ENCODE measurements at places on chromosomes 4 and X. TPM values are rescaled to one million over a fixed set of nuclear protein-coding genes. Genes with fewer than 3 reads are reported as not detected.

DNA sequence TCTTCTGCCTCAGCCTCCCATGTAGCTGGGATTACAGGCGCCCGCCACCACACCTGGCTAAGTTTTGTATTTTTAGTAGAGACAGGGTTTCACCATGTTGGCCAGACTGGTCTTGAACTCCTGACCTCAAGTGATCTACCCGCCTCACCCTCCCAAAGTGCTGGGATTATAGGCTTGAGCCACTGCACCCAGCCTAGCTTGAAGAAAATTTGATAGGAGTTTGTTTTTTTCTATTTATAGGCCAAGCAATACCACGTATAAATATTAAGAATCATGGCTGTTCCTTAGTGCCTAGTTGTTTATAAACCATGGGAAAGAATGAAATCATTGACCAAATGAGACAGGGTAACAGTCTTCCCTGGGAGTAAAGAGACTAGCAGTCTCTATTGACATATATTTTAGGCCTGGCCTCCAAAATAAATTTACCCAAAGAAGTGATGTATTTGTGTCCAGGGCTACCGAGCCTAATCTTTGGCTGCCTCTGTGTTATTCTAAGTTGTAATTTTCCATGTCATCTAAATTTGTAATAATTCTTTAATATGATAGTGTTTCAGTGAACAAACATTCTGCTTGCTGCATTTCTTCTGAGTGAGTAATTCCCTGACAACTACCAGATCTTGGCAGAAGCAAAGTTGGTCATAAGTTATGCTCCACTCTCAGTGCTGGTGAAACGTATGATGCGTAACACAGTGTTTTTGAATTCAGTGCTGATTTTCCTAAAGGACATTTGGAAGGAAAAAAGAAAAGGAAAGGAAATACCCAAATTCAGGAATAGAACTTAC, 10.3 kb downstream of the PKD2 start:
- peaks cover 4% of the 10 kb centered on the region for H3K4me1 ChIP-seq
- no peaks in the 10 kb centered on the region for H3K36me3 ChIP-seq
- H3K4me3 ChIP-seq = no peak overlapping the region

GRCh38 chr4:53925050-53925605, 139.3 kb downstream of the CHIC2 start:
- no peaks in the 10 kb centered on the region for H3K4me1 ChIP-seq
- DNase-seq = no peak
- H3K36me3 ChIP-seq = no peaks in the 10 kb centered on the region

GRCh38 chr4:40990899-40991265, 223.5 kb downstream of the APBB2 start:
- peaks cover 15% of the 10 kb centered on the region for H3K4me1 ChIP-seq
- H3K36me3 ChIP-seq = no peaks in the 10 kb centered on the region
- no peak for DNase-seq
- no peak overlapping the region for H3K4me3 ChIP-seq
- peaks cover under 1% of the 10 kb centered on the region for H3K27me3 ChIP-seq

DNA sequence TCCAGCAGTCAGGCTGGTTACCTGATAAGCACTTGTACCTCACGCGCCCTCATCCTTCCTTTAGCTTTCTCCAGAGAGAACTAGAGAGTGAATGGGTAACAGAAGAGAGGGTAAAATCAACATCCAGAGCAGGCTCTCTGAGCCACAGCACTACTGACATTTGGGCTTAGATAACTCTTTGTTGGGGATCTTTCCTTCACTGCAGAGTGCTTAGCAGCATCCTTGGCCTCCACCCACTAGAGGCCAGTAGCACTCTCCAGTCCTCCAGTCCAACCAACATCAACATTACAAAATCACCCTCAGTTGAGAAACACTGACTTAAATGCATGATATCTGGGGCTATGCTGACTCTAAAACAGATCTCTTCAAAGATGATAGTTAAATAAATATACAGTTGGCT, 220.7 kb downstream of the TACR3 start:
- H3K27me3 ChIP-seq = no peaks in the 10 kb centered on the region
- H3K4me3 ChIP-seq = no peak overlapping the region
- H3K4me1 ChIP-seq = no peaks in the 10 kb centered on the region
- H3K36me3 ChIP-seq = no peaks in the 10 kb centered on the region
- H3K27ac ChIP-seq = no peak overlapping the region
- DNase-seq = no peak

DNA sequence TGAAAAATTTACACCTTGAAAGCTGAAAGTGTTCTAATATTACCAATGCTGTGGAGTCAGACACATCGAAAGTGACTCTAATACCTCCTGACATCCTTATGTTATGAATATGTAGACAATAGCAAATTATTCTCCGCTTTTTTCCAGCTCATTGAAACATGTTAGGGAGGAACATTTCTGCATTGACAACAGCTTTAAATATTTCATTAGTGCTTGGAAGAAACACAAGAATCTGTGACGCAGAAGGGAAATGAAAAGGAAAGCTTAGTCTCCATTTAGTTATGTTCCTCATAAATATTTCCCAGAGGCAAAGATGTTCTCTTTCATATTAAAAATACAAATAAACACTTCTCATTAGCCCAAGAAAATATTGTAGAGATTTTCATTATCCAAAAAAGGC, 55.8 kb upstream of the CD99 start:
- no peak for DNase-seq
- H3K4me1 ChIP-seq = peaks cover 3% of the 10 kb centered on the region
- no peaks in the 10 kb centered on the region for H3K27me3 ChIP-seq

The NPY1R gene
- total RNA-seq = not detected

GRCh38 chr4:81635739-81636138, 164.0 kb upstream of the RASGEF1B start:
- peak; percentile 87 for DNase-seq
- peak overlapping the region; percentile 51 for H3K27ac ChIP-seq
- H3K27me3 ChIP-seq = no peaks in the 10 kb centered on the region

DNA sequence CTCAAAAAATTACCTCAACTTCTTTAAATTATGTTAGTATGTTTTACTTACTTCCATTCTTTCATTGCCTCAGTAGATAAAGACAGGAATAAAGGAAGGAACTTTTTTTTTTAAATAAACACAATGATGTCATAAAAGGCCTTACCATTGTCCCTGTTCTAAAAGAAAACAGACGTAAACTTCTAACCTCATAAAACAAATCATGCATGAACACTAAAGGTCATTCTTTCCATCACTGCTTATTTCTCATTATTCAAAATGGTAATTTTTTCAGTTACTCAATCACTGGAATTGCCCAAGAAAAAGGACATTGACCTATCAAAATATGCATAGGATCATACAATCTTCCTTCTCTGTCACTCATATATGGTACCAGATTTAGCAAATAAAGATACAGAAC, 32.2 kb upstream of the ARMCX2 start:
- H3K27ac ChIP-seq = no peak overlapping the region
- H3K4me1 ChIP-seq = no peaks in the 10 kb centered on the region
- no peaks in the 10 kb centered on the region for H3K36me3 ChIP-seq
- H3K27me3 ChIP-seq = no peaks in the 10 kb centered on the region
- H3K4me3 ChIP-seq = no peak overlapping the region

The SNCA gene
- 1.3 TPM for total RNA-seq

The TBX22 gene
- total RNA-seq = not detected

- DNase-seq = no peak
- peaks cover 31% of the 10 kb centered on the region for H3K4me1 ChIP-seq
- H3K36me3 ChIP-seq = no peaks in the 10 kb centered on the region
- no peak overlapping the region for H3K27ac ChIP-seq
- H3K27me3 ChIP-seq = peaks cover 16% of the 10 kb centered on the region
Observed at GRCh38 chr4:89303177-89303576, 4.4 kb downstream of the GPRIN3 start.

The NFKB1 gene
- total RNA-seq = 96.4 TPM

The CXCR3 gene
- 6.9 TPM for total RNA-seq

DNA sequence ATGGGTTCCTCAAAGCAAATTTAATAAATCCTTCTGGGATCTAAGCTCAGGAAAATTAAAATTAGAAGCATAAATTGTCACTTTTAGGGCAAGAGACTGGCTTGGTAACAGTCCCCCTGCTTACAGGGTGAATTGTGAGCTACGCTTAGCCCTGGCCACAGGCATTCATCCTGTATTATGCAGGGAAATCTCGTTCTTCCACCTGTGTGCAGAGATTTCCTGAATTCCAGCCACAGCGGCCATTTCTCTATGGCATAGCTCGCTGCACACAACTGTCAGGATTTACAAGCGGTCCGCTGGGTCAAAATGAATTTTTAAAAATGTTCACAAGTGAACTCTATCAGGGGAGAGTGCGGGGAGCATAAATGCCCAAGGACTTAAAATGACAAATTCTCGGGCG, 111.9 kb downstream of the DCTD start:
- H3K36me3 ChIP-seq = no peaks in the 10 kb centered on the region
- no peak for DNase-seq
- H3K4me3 ChIP-seq = no peak overlapping the region
- H3K27ac ChIP-seq = no peak overlapping the region
- H3K4me1 ChIP-seq = peaks cover 21% of the 10 kb centered on the region
- H3K27me3 ChIP-seq = no peaks in the 10 kb centered on the region

The IQCM gene
- not detected for total RNA-seq

GRCh38 chrX:105017641-105018040, 202.9 kb downstream of the TEX13A start:
- H3K4me3 ChIP-seq = no peak overlapping the region
- H3K27me3 ChIP-seq = no peaks in the 10 kb centered on the region
- DNase-seq = no peak
- no peak overlapping the region for H3K27ac ChIP-seq

DNA sequence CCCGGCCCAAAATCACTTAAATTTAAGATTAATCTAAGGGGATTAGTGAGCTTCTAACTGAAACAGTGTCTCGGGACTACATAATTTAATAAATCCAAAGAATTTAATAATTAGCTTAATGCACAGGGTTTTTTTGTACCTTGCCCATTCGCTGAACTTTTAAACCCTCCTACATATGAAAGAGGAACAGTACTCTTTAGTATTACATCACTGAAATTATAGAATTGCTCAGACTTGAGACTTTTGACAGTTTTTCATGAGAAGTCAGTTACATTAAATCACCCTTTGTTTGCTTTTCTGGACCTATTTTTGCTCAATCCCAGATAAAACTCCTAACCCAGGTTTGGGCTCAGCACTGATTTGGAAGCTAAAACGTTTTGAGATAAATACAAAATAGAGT, 2.4 kb upstream of the TADA2B start:
- H3K27me3 ChIP-seq = no peaks in the 10 kb centered on the region
- H3K4me1 ChIP-seq = peaks cover 28% of the 10 kb centered on the region
- H3K36me3 ChIP-seq = no peaks in the 10 kb centered on the region
- H3K4me3 ChIP-seq = no peak overlapping the region

DNA sequence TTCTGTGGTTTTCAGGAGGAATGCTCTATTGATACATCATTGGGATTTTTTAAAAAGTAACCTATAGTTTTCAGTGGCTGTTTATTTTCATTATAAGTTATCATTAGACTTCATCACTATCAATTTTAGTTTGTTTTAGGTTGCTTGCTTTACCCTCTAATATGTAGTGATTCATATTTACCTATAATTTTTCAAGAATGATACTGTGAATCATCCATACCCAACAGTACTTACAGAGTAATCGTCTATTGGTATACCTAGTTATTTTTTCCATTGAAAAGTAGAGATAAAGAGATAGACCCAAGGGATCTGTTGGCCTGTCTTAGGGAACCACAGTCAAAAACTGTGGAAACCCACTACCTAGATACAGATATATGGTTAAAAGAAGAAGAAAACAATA, 83.3 kb downstream of the KLHL34 start:
- no peaks in the 10 kb centered on the region for H3K4me1 ChIP-seq
- no peaks in the 10 kb centered on the region for H3K36me3 ChIP-seq
- H3K27ac ChIP-seq = no peak overlapping the region
- H3K4me3 ChIP-seq = no peak overlapping the region
- H3K27me3 ChIP-seq = no peaks in the 10 kb centered on the region

The PF4V1 gene
- not detected for total RNA-seq

The CXCL3 gene
- total RNA-seq = not detected

GRCh38 chr4:83065266-83065665, 30.3 kb downstream of the COPS4 start:
- H3K27me3 ChIP-seq = no peaks in the 10 kb centered on the region
- DNase-seq = no peak
- no peak overlapping the region for H3K4me3 ChIP-seq
- H3K36me3 ChIP-seq = peaks cover 9% of the 10 kb centered on the region
- no peaks in the 10 kb centered on the region for H3K4me1 ChIP-seq

DNA sequence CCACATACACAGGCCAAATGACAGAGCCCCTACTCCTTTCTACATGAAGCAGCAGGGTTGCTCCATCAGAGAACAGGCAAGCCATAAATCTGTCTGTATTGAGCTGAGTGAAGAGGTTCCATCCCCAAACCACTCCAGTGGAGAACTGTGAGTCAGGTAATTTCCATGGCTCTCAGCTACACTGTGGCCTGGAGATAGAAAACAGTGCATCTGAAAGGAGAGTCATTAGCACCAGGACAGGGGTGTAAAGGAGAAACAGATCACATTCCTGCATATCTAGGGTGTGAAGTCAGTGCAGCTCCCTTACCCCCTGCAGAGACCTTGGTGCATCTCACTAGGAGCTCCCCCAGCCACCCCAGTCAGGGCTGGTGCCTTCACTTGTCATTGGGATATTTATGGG, 314.7 kb downstream of the CHIC1 start:
- H3K27me3 ChIP-seq = no peaks in the 10 kb centered on the region
- no peaks in the 10 kb centered on the region for H3K36me3 ChIP-seq
- no peak overlapping the region for H3K27ac ChIP-seq
- no peaks in the 10 kb centered on the region for H3K4me1 ChIP-seq
- no peak overlapping the region for H3K4me3 ChIP-seq
- DNase-seq = no peak

The HS3ST1 gene
- total RNA-seq = 5.4 TPM

The FNIP2 gene
- 0.17 TPM for total RNA-seq

DNA sequence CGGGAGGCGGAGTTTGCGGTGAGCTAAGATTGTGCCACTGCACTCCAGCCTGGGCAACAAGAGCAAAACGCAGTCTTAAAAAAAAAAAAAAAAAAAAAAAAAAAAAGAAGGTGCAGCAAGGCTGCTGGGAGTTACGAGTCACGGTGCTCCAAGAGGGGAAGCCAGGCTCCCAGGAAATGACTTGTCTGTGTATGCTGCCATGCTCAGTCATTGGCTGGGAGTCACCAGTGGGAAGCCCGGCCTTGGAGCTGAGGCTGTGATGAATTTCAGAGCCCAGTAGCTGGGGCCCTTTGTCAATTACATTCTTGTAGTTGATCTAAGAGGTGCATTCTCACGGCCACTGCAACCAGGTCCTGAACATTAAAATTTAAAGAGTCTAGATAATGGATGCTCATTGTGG, 1105.1 kb upstream of the TENM3 start:
- no peaks in the 10 kb centered on the region for H3K36me3 ChIP-seq
- H3K4me3 ChIP-seq = no peak overlapping the region
- no peak overlapping the region for H3K27ac ChIP-seq
- no peak for DNase-seq
- no peaks in the 10 kb centered on the region for H3K27me3 ChIP-seq
- no peaks in the 10 kb centered on the region for H3K4me1 ChIP-seq

Data from B cell (primary cell).